ENCODE measurements at places on chromosomes 4 and X. TPM values are rescaled to one million over a fixed set of nuclear protein-coding genes. Genes with fewer than 3 reads are reported as not detected.

The RHOXF2 gene
- total RNA-seq: not detected

The NXF2B gene
- total RNA-seq: not detected

The REPS2 gene
- total RNA-seq: 0.88 TPM

The GABRQ gene
- 0.72 TPM for total RNA-seq

The KLF8 gene
- 23.2 TPM for total RNA-seq

The VEGFD gene
- total RNA-seq: 0.20 TPM

The MAGEA1 gene
- not detected for total RNA-seq

The AMBN gene
- total RNA-seq: not detected

The PDLIM5 gene
- total RNA-seq: 142 TPM

The ARSJ gene
- 6.0 TPM for total RNA-seq

- no peak for ATAC-seq
Observed at GRCh38 chr4:121168446-121169281, 4.5 kb upstream of the TNIP3 start.

DNA sequence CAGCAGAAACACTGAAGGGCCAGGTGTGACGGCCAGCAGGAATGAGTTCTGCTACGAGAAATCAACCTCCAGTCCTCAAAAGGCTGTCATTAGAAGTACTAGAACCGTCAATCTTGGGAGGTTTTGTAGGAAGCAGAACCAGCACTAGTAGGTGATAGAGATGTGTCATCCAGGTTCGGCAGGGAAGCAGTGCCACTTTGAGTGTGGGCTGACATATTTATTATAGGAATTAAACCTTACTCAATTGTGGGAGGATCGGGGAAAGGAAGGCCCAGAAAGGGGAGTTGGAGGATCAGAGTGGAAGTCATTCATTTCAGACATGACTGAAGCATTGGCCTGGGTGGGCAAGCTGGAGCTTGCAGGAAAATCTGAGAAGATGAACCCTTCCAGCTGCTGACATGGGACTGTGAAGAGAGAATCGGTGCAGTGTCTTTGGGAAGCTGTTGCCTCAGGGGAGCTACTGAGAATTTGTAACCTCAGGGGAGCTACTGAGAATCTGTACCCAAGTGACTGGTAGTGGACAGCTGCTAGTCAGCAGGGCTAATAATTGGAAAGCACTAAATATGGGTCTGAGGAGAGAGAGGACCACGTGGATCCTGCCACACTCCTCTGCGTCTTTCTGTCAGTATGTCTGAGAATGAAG, 177.4 kb downstream of the SPRY1 start:
- no peak for ATAC-seq

GRCh38 chr4:2570551-2571222, 34.2 kb downstream of the FAM193A start:
- ATAC-seq: peak; percentile 45

- ATAC-seq: no peak
Observed at GRCh38 chrX:10549280-10549679, 71.1 kb downstream of the MID1 start.

GRCh38 chr4:87051121-87051713, 116.4 kb downstream of the AFF1 start:
- ATAC-seq: no peak

DNA sequence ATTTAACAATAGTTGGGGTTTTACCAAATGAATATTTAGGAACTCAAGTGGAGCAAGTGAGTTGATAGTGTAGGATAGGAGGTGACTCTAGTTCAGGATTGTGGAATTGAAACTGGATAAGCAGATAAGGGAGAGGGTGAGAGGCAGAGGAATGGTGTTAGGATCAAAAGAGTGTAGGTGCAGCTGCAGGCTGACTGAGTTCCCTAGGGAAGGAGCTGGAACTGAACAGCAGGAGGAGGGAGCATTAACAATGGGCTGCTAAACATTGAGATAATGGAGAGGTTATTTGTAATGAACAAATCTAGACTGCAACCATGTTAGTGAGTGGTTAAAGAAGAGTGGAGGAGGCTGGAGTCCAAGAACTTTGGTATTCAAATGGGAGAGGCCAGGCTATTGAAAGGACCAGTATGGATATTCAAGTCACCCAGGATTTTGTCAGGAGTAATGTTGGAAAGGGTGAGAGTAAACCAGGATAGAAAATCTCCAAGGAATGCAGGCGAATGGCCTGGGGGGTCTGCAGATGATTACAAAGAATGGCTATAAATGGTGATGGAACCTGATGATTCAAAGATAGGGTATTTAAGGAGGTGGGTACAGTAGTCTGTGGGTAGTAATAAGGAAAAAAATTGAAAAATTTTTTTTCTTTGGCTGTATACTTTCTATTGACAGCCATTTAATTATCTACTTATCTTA, 497.1 kb upstream of the TENM3 start:
- ATAC-seq: no peak

DNA sequence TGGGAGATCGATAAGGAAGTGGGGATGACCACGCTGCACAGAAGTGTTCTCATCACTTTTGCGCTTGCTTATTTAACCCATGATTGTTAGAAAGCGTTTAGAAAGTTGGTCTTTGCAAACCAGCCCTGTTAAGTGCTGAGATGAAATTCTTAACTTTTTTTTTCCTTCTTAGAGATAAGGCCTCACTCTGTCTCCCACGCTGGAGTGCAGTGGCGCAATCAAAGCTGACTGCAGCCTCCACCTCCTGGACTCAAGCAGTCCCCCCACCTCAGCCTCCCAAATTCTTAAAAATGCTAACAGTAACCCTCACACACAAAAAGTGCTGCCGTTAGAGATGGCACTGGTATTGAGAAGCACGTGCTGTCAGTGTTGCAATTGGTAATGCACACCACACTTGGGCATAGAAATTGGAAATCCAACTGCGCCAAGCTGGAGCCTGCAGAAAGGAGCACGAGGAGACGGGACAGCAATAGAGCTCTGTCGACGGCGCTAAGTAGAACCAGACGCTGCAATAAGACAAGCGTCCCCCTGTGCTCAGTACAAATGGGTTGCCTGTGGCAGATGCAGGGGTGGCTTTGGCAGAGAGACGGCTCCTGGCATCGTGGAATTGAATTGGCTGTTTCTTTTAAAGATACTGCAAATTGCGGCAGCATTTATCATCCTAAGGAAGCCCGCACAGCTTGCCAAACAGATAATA, 113.4 kb downstream of the TBL1X start:
- ATAC-seq: no peak

GRCh38 chr4:138540056-138540800, 298.1 kb upstream of the SLC7A11 start:
- no peak for ATAC-seq

- no peak for ATAC-seq
Observed at GRCh38 chrX:41095908-41096307, 10.7 kb downstream of the USP9X start.

- no peak for ATAC-seq
Observed at GRCh38 chrX:31063114-31063513, 8.7 kb downstream of the FTHL17 start.

DNA sequence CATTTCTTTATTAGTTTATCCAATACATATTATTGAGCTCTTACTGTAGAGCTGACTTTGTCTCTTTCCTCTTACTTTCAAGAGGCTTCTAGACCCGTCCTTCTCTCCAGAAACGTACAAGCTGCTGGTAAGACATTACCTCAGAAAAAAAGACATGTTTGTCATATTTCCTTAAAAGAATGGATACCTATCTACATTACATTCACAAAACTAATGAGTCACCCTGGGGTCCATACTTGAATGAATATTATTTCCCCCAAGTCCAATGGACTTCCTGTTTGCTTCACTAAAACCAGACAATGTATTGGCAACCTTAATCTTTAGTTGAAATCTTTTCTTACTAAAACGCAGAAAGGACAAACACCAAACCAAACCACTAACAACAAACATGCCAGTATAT, 176.5 kb upstream of the CLNK start:
- no peak for ATAC-seq

Measured in esophagus mucosa (tissue), 1 donor.